ENCODE measurements at places on chromosomes 2 and 18.

GRCh38 chr2:15940661-15941480, 521 bp downstream of the MYCN start:
- no peak for DNase-seq

GRCh38 chr2:128641421-128642080, 322.9 kb upstream of the HS6ST1 start:
- no peak for DNase-seq

DNA sequence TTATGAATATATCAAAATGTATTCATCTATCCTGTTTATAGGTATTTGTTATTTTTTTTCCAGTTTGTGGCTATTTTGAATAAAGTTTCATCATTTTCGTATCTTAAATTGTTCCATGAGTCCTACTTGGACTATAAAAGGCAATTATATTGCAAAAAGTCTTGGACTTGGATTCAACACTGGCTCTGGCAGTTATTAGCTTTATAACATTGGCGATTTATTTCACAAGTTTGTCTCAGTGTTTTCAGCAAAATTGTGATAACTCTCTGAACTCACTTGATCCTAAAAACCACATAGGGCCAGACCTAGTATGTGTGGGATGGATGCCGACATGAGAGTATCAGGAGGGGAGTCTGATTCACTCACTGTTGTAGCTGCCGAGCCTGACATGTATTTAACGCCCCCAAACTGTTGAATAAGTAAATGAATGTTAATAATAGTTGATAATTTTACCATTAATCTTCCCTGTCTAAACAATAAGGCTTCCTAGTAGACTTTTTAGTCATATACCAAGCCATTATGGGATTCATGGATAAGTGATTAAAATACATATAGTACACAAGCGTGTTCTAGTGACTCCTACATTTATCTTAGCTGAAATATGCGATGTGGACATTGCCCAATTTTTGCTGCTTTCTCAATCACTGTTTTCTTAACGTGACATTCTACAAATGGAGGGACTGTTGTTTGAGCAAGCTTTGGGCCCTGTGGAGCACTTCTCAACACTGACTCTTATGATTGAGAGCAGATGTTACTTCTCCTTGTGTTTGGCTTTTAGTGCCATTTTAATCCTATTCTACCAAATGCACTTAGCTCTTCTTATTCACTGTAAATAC, 907.6 kb downstream of the EPHA4 start:
- no peak for DNase-seq

DNA sequence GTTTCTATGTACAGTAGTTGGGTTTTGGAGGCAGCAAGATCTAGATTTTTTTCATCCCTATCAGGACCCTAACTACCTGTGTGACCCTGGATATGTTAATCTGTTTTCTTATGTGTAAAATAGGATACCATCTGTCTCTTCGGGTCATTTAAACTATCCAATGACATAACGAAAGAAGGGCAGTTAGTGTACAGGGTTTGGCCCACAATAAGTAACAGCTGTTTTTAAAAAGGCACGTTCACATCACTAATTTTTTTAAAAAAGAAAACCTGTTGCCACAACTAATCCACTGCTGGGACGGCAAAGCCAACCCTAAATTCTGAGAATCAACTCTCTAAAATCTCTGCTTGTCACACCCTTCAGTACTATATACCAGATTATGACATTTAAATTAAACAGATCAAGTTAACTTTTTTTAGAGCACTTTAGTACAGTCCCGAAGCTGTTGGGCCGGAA, 869 bp downstream of the USP40 start:
- no peak for DNase-seq

DNA sequence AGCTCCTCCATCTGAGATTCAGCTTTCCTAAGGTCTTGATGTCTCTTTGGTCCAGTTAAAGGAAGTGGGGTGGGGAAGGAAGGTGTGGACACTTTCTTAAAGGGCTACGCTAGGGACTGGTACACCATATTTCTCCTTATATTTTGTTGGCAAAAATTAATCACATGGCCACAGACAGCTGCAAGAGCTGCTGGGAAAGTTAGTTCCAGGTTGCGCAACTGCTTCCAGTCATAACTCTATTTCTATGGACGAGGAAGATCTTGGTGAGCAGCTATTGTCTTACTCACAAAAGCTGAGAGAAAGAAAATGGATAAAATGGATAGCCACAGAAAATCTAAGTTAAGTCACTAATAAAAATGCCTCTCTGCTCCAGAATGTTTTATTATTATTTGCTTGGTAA, 60.7 kb upstream of the PPM1B start:
- DNase-seq = no peak

DNA sequence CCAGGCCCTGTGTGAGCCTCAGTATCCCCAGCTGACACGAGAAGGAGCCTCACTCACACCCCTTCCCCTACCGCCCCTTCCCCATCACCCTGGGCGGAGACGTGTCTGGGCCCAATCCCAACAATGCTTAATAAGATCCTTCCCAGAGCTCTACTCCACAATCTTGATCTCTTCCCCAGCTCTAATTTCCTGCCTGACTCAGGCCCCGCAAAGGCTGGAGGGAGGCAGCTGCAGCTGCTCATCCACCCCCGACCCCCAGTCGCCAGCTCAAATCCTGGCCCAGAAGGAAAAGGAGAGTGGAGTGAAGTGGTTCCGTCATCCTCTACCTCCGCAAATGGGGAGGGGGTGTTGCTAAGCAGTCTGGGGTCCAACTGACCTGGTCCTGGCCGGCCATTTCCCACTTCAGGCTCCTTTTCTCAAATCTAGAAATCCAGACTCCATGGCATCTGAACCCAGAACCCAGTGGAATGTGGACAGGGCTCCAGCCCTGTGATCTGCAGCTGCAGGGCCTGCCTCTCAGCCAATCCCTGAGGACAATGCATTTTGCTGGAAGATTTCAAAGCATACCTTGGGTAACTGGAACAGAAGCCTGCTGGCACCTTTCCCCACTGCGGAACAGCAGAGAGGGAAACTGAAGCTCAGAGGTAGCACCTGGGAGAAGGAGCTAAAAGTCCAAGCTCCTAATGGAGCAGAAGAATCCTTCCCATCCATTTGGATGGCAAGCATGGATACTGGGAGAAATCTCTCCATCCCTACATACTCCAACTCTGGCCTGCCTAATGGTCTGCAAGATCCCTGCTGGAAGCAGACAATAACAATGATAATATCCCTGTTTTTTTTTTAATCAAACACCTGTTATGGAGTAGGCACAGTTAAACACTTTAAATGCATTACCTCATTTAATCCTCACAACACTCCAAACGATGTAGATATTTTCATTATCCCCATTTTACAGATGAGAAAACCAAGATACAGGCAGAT, 5.6 kb upstream of the TNS1 start:
- no peak for DNase-seq

- no peak for DNase-seq
Observed at GRCh38 chr18:33761363-33761762, 183.3 kb downstream of the ASXL3 start.

DNA sequence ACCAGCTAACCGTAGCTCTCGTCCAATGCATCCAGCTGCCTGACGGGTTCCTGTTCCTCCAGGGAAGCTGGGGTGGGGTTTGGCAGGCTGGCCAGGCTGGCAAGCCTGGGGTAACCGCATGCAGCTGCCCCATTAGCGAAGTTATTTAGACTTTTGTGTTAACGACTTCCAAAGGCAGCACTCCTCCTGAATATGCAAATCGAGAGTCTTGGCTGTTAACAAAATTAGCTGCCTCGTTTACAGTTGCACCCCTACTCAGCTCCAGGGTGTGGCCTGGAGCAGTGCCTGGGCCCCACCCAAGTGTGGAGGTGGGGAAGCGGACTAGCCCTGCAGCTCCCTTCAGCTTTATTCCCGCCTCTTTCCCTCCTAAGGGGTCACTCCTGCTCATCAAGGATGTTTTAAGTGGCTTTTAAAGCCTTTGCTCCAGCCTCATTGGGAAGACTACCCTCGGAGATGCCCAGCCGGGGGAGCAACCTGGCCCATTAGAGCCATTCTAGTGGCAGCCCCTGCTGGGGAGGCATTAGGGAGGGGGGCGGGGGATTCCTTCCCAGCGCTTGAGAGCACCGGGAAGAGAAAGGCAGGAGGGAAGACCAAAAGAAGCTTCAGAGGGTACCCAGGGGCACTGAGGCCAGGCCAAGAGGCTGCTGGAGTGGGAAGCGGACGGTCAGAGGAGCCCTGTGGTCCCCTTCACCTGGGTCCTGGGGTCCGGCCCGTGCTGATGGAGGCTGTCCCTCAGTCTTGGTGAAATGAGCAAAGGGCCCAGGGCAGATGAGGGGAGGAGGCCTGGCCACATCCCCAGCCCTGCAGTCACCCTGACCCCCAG, 204.1 kb downstream of the CELF4 start:
- no peak for DNase-seq

- DNase-seq = no peak
Observed at GRCh38 chr2:201680743-201681142, 17.7 kb downstream of the MPP4 start.

GRCh38 chr2:219627103-219628100, at the start of gene SLC4A3:
Gene SLC4A3, plus strand, starts transcription at chr2:219627630. Its CDS starts 363 bp downstream, at chr2:219627993.
- no peak for DNase-seq

DNA sequence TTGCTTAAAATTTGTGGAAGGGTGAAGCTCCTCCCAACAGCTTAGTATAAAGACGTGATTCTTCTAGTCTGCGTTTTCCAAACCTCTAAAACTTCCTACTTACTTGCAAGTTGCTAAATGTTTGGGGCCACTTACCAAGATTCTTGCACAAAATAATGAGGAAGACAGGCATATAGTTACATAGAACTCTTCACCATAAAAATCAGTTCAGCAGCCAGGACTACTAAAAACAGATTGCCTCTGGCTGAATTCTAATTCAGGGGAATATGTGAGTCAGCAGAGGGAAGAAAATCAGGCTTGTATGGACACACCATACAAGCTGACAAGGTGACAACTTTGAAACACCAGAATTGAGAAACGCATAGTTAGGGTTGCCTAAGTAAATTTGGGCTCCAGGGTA, 2.8 kb upstream of the PEX13 start:
- no peak for DNase-seq

- no peak for DNase-seq
Observed at GRCh38 chr2:239235311-239235710, 165.5 kb downstream of the HDAC4 start.

- no peak for DNase-seq
Observed at GRCh38 chr2:95023222-95023597, 2.3 kb upstream of the MAL start.

- DNase-seq = no peak
Observed at GRCh38 chr2:121210691-121211090, 74.3 kb downstream of the TFCP2L1 start.

- no peak for DNase-seq
Observed at GRCh38 chr2:75634945-75635344, 11.6 kb upstream of the MRPL19 start.

GRCh38 chr2:121363632-121364420, 78.8 kb upstream of the TFCP2L1 start:
- DNase-seq = no peak

GRCh38 chr2:9243357-9243756, 36.7 kb downstream of the ASAP2 start:
- DNase-seq = no peak

DNA sequence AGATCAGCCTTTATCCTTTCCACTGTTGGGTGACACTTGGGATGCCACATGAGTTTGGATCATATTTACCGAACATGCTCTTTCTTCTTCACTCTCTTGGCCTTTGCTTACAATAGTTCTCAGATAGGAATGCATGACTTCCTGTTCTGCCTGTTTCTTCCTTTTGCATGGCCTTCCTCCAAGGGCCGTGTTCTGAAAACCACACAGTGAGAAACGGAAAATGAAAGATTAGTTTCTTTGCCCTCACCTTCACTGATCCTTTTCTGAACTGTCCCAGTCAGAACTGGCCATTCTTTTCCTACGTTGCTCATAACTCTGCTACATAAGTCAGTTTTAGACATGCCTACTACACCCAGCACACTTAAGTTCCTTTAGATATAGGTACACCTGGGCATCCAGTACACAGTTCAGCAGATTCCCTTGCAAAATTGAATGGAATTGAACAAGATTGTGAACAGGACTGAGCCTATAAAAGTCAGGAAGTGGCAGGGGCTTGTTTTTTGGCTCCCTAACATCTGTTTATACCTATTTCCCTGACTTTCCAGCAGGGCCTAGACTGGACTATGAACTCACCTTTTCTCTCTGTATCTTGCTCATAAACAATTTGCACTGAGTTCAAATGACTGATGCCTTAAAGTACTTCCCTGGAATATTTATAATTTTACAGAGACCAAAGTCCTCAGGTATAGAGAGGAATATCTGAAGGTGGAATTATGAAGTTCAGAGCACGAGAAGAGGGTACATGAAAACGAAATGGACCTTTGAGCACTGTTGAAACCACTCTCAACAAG, 186.4 kb upstream of the ST6GAL2 start:
- DNase-seq = no peak

DNA sequence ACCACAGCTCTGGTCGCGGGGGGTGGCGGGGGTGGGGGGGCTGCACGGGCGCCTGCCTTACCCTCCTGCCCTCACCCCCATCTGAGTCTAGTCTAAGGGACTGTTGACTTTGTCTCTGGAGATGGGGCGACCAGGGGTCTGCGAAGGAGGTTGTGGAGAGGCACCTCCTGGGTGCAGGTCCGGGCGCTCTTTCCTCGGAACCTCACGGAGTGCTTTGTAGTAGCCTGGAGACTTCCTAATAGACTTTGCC, 141.3 kb downstream of the MEIS1 start:
- DNase-seq = no peak

GRCh38 chr2:136057023-136057801, 60.7 kb downstream of the CXCR4 start:
- no peak for DNase-seq

GRCh38 chr18:40849886-40850285, 1105.1 kb upstream of the PIK3C3 start:
- no peak for DNase-seq

DNA sequence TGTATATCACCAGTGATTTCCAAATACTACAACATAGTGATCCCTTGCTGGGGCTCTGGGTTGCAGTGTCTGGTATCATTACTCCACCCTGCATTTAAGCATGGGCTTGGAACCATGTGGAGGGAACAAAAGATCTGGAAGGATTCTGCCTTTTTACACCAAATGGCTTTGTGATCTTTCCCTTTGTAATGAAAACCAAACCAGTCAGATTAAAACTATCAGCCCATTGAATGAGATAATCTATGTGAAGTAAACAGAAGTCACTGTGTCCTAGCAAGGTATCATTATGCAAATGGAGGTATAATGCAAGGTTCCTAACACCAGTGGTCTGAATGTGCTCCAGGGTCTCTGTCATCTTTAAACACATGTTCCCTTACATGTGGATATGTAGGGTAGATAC, 474.7 kb upstream of the TNP1 start:
- DNase-seq = no peak

DNA sequence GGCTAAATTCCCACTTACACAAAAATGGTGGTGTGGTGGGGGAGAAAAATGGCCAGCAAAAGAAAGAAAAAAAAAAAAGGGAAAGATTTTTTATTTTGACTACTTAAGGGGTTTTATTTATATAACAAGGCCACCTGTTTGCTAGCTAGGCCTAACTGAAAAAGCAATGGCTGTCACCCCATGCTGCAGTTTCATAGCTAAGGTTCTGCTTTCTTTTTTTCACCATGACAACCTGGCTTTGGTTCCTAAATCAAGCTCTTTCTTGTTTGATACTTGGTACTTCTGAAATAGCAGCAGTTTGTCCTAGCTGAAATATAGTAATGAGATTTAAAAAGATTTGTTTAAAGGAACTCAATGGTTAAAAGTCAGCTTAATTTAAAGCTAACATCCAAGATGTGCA, 433.2 kb upstream of the MEX3C start:
- no peak for DNase-seq

Measured in bone marrow (tissue), 2 donors.